ENCODE measurements at places on chromosomes 2 and 18.
A peak's percentile ranks its signal among the peaks of the same experiment; 100 is the strongest.

DNA sequence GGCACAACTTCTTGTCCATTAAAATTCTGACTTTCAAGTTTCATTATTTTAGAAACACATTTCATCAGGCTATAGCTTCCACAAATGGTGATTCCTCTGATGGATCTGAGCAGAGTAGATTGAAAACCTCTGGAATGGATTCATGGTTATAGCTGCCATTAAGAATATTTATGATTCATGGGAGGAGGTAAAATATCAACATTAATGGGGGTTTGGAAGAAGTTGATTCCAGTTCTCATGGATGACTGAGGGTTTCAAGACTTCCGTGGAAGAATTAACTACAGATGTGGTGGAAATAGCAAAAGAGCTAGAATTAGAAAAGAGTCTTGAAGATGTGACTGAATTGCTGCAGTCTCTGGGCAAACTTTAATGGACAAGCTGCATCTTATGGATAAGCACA, 797.4 kb downstream of the SUCLG1 start:
- DNase-seq, result no peak

GRCh38 chr18:33113416-33113815, 327.1 kb downstream of the CCDC178 start:
- no peak for DNase-seq

DNA sequence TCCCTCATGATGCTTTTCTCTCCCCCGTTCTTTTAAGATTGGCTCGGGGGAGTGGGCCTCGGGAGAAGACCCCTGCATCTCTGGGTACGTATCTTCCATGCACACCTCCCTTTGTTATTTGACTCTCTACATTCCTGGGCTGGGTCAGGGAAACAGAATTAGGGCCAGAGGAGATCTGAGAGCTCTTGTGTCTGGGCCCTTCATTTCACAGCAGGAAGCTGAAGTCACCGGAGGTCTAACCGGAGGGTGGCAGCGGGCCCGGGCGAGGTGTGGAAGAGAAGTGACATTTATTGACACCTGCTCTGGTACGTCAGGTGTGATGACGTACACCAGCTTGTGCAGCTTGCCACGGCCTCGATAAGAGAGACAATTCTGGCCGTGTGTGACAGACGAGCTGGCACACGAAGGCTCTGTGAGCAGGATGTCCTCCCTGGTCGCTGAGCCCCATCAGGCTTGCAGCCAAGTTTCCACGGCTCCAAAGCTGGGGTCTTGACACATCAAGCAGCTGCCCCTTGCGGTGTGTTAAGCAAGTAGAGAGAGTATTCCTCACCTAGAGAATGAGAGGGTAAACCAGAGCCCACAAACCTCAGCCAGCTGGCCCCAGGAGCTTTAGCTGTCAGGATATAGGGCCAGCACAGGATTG, 30.4 kb downstream of the TOGARAM2 start:
- peak; percentile 83 for DNase-seq

DNA sequence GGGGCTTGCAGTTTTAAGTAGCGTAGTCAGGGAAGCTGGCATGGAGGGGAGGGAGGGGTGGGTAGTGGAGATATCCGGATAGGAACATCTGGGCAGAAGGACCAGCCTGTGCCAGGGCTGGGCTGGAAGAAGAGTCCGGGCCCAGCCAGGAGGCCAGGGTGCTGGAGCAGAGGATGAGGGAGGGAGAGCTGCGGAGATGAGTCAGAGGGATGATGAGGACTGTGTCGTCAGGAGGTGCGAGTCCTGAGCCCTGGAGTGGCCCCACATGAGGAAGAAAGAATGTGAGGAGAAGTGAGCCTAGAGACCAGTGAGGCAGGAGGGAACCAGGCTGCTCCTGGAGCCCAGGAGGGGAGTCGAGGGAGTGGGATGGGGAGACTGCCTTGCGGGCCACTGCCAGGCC, 82.4 kb downstream of the CTIF start:
- no peak for DNase-seq

DNA sequence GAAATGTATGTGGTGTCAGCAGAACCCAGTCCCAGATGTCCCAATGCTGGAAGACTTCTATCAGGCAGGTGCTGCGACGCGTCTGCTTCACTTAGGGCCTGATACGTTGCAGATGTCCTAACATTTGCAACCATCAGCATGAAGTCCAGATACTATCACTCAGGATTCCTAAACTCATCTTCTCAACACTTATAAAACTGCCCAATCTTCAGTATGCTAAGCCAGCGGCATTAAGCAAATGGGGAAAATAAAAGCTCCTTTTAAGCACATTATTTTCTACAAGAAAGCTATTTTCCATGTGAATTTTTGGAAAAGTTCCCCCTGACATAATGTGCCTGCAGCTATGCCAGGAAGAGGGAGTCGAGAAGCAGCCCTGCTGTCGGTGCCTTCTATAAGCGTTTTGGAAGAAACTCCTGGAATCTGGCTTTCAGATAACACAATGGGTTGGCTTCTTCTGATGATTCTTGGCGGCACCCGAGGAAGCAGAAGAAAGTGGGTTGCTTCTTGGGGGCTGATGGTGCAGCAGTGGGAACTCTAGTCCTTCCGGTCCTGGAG, 60.7 kb upstream of the ITGA6 start:
- DNase-seq, result no peak

Measured in stimulated activated naive CD4-positive, alpha-beta T cell (primary cell).